ENCODE measurements at places on chromosomes 2 and 18.

GRCh38 chr2:8058652-8059051, 623.2 kb upstream of the ID2 start:
- no peak for DNase-seq

- no peak for DNase-seq
Measured at GRCh38 chr2:200179151-200179550, 127.3 kb upstream of the SPATS2L start.

- no peak for DNase-seq
Measured at GRCh38 chr2:171652416-171652785, 34.9 kb upstream of the DYNC1I2 start.

- DNase-seq, result no peak
Measured at GRCh38 chr18:63979409-63979920, 9.6 kb downstream of the SERPINB8 start.

DNA sequence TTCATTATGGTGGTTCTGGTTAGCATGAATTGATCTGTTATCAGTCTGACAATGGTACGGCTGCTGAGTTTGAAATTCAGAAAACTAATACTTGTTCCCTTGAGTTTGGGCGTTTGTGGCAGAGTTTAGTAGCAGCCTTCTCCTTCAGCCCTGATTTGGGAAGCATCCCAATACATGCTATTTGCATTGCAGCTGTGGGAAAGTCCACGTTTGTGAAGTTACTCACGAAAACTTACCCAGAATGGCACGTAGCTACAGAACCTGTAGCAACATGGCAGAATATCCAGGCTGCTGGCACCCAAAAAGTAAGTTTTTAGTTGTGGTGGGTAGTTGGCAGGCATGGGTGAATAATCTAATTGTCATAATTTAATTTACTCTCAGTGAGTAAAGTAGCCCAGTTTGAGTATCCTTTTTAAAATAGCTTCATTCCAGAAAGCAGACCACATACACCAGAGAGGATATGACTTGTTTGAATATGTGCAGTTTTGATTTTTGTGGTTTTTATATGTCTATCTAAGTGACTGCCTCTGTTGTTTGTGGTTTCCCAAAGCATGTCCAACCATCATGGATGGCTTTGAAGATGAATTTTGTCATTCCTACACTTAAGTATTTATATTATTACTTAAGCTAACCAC, 12.2 kb downstream of the DGUOK start:
- no peak for DNase-seq

- no peak for DNase-seq
Measured at GRCh38 chr2:166994588-166995336, 106.5 kb downstream of the XIRP2 start.

- DNase-seq, result no peak
Measured at GRCh38 chr18:76670564-76671288, 151.6 kb upstream of the ZNF236 start.

- DNase-seq, result no peak
Measured at GRCh38 chr2:209956271-209956670, 46.2 kb upstream of the RPE start.

- no peak for DNase-seq
Measured at GRCh38 chr2:95158891-95159619, 593 bp downstream of the ZNF514 start.
